ENCODE measurements at places on chromosomes 1 and 21. TPM values are rescaled to one million over a fixed set of nuclear protein-coding genes. Genes with fewer than 3 reads are reported as not detected.

Gene FCGR3A
- polyA plus RNA-seq = 1.9 TPM

DNA sequence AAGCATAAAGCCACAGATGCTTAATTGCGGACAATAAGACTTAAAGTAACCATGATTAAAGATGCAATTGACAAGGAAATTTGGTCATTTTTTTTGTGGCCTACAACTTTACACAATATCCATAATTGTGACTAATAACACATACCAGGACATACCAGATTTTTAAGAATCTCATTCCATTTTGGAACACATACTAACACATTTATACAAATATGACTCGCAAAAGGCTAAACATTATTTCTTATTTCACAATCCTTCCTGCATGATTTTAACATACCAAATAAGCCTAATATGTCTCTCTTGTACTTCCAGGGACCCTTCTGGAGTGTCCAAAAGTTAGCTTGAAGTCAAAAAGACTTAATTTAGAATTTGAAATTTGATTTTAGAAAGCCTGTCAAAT is 48.8 kb downstream of the DR1 start:
- no peak for DNase-seq

DNA sequence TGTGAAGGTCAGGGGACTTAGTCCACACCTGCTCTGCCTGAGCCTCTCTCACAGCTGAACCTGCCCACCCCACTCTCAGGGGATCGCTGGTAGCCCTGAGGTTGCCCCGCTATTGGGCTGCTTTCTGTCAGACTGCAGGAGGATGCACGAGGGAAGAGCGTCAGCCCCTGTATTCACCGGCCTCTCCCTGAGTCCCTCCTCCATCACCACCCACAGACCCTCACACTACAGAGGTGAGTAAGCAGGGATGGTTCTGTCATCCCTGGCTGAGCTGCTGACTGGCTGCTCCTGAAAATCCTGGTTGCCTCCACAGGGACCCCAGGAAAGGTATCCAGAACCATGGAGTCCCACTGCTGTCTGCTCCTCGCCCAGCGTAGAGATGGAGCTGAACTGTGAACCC is 118.7 kb downstream of the SYT2 start:
- DNase-seq = no peak

Gene HSD3B1
- polyA plus RNA-seq = 0.55 TPM

DNA sequence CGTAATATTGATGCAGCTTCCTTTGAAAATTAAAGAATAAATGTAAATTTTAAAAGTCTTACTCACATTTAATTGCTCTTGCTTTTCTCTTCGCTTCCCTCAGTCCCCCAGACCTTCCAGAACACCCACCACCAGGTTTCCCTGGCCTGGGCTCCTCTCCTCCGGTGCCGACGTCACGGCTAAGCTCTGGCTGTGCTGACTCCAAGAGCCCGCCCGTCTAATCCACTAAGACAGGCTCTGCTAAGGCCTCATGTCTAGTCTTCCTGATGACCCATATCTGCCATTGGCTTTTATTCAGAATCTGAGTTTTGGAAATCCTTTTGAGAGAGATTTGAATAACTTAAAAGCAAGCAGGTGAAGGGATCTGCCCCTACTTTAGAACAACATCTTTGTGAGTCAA is 53.9 kb upstream of the NADK start:
- DNase-seq = no peak

DNA sequence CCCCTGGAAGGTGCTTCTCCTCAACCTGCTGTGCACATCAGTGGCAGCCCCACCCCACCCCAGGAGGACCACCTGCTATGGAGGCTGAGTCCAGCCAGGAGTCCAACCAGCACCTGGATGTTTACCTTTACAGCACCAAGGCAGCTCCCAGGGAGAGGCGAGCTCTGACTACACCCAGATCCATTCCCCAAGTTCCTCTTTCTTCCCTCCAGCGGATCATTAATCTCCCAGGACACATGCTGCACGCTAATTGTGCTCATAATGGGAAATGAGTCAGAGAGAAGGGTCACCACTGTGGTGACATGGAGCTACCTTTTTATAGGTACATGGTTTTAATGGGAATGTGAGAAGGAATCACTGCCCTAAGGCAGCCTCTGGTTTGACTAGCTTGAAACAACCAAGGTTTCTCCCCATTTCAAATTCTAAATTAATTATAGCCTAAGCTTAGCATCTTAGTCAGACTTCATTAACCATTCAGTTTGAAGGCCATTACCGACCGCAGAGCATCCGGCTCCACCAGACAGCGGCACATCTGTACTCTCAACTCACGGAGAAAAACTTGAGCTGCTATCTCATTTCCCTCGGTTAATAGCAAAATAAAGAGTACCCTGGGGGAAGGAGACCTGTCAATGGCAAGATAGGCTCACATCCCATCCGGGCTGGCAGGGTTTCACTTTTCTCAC is 173.1 kb upstream of the GALNT2 start:
- DNase-seq = no peak

DNA sequence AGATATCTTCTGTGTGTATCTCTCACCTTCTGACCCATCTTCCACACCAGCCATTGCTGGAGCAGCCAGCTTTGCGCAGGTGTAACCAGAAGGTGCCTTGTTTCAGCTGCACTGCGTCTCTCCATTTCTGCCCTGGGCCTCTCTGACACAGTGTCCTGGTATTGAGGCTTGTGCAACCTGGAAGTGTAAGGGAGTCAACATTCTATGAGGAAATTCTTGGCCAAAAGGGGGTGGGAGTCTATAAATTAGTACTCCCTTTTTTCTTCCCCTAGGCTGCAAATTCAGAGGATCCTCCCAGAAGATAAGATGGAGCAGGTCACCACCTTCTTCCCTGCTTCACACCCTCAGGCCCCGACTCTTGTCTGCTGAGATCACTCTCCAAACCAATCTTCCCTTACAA is 109.1 kb downstream of the MRPS6 start:
- DNase-seq = no peak

DNA sequence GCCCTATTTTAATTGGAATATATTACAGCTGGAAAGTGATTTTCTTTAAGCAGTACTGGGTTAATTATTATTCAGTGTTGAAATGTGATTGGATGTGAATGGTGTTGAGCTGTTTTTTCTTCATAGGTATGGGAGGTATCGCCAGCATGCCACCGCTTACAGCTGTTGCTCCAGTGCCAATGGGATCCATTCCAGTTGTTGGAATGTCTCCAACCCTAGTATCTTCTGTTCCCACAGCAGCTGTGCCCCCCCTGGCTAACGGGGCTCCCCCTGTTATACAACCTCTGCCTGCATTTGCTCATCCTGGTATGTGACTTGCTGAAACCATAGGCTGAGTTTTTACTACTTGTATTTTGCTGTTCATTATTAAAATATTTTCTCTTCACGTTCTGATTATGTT is 107.7 kb downstream of the ITSN1 start:
- DNase-seq = no peak

Gene ATP6V1G3
- not detected for polyA plus RNA-seq

Gene CELA3B
- not detected for polyA plus RNA-seq

GRCh38 chr1:11528611-11529261 is 49.8 kb downstream of the DISP3 start:
- DNase-seq = no peak

DNA sequence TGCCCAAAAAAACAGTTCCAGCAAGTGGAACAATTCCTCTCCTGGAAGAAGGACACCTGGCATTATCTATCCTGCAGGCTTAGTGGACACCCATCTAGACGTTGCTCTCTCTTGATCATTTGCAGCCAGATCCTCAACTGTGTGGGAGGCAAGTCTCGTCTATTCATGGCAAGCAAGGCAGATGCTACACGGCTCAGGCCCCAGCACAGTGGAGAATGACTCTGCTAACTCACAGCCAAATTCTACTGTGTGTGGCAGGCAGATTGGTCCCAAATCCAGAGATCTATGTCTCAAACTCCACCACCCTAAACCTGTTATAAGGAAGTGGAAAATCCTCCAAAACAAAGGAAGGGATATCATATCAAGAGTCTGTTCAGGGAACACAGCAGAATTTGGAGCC is 7.0 kb downstream of the TNNT2 start:
- no peak for DNase-seq

DNA sequence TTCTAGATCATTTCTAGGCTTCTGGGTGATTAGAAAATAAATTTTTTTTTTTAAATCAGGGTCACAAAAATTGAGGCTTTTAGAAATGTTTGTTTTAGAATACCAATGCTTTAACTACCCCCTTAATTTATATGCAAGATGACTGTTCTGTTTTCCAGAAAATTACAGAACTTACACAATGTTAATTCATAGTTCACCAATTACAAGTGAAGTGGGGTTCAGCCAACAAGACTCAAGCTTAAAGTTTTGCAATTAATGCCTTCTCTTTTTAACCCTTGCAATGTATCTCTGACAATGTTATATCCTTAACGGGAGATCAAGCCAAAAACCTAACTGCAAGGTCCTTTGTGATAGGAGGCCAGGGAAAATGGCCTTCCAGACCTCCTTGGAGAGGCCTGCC is 5.6 kb downstream of the PRELP start:
- DNase-seq = no peak

Gene ORC1
- 4.8 TPM for polyA plus RNA-seq

GRCh38 chr21:36204980-36205379 is 48.4 kb downstream of the DOP1B start:
- DNase-seq = no peak

GRCh38 chr1:178821134-178821866 is 49.6 kb downstream of the ANGPTL1 start:
- DNase-seq = no peak

DNA sequence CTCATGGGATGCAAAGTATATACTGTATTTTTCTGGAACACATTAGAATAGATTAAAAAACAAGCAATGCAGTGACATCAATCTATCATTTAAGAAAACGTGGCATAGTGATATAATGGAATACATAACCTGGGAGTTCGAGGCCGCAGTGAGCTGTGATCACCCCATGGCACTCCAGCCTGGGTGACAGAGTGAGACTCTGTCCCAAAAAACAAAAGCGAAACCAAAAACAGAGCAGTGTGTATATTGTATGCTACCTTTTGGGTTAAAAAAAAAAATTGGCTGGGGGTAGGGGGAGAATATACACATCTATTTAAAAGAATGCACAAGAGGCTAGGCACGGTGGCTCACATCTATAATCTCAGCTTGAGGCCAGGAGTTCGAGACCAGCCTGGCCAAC is 13.5 kb downstream of the SLC2A1 start:
- DNase-seq = no peak

DNA sequence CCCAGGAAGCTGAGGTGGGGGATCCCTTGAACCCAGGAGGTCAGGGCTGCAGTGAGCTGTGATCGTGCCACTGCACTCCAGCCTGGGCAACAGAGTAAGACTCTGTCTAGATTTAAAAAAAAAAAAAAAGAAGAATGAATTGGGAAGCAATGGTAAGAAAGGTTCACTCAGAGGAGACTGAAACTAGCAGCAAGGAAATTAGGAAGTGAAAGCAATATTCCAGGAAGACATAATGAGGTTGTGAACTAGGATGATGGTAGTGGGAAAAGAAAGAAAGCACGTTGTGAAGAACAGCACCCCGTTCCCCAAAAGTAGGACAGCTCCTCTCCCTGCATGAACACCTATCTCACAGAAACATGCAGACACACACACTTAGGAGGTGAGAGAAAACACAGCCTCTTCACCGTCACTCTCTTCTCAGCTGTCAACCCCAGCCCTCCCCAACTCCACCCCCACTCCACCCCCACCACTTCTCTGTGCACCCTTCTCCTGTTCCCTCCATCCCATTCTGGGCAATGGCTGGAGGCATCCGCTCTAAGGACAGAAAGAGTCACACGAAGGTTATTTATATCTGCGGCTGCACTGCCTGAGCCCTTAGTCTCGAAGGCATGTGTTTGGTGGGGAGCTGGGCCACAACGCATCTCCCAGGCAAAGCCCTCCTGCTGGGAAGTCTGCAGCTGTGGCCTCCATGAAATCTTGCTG is 101.8 kb upstream of the LPGAT1 start:
- peak; percentile 18 for DNase-seq

DNA sequence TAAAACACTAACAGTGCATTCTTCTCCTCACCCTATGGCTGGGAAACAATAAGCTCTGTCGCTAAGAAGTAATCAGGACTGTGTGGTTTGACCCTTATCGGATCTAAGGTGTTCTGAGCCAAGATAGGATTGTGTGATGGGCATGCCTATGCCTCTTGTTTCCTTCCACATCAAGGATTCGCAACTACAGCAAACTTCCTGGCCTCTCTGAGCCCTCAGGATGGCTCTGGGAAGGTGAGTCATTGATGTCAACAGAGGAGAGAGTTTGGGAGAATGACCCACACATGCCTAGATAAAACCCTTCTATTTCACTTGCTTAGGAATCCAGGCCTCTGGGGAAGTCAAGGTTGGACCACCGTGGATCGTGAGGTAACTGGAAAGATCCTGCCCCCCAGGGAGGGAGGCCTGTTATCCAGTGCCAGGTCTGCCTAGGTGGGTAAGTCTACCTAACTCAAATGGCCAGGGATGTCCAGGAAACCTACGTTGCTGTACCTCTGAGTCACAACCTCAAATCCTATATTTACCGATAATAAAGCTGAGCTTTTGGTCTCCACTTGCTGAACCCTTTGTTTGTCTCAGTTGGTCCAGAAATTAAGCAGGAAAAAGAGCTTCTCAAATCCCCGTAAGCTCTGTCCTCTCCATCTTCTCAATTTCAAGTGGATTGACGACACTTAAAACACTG is 27.4 kb downstream of the TIAM1 start:
- no peak for DNase-seq

DNA sequence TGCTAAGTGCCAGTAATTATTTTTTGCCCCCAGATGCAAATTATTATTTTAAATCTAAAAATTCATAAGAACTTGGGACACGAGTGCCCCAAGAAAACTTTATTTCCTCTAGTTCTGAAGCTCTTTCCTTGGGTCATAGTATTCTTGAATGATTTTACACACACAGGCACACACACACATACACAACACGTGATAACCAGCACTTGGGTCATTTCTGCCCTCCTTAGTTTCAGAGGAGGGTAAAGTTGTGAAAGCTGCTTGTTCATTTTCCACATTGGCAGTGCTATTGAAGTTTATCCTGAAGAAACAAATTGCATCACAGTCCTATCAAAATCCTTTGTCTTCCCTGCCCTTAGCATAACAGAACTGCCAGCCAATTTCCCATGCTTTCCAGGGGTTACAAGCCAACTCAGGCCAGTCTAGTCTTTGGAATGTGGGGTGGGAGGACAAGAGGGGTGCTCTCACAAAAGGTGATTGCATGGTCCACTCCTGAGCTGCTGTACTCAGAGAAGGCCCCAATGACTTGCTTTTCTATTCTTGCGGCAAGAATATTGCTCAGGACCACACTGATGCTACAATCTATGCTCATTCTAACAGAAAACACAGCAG is 98.5 kb upstream of the POGK start:
- no peak for DNase-seq

Gene CNTN2
- polyA plus RNA-seq = 2.1 TPM

- DNase-seq = peak; percentile 59
Observed at GRCh38 chr1:36083635-36084496, at the start of gene TEKT2. TSS of gene TEKT2 (plus strand) at chr1:36084094. CDS start at chr1:36084922, 828 bp downstream.

All from muscle of back (tissue), 13 donors.